ENCODE measurements at places on chromosomes 11 and 22. TPM values are rescaled to one million over a fixed set of nuclear protein-coding genes. Genes with fewer than 3 reads are reported as not detected.

RCE1 gene
- total RNA-seq = 22.1 TPM

SMC1B gene
- total RNA-seq = 1.8 TPM

TRIM64C gene
- total RNA-seq = not detected

TECTA gene
- total RNA-seq = 0.16 TPM

RFPL2 gene
- not detected for total RNA-seq

BDNF gene
- total RNA-seq = not detected

GAB4 gene
- not detected for total RNA-seq

DEUP1 gene
- total RNA-seq = not detected

FKBP2 gene
- total RNA-seq = 26.9 TPM

DUSP8 gene
- total RNA-seq = 1.4 TPM

NXPE4 gene
- total RNA-seq = not detected

KBTBD4 gene
- total RNA-seq = 16.3 TPM

TEX54 gene
- not detected for total RNA-seq

KCNJ1 gene
- not detected for total RNA-seq

OR52M1 gene
- total RNA-seq = not detected

CNTN5 gene
- total RNA-seq = not detected

PTPN5 gene
- total RNA-seq = not detected

KCNQ1OT1 gene
- total RNA-seq = 0.23 TPM

KRTAP5-1 gene
- total RNA-seq = not detected

RASSF10 gene
- total RNA-seq = not detected

POU2F3 gene
- total RNA-seq = not detected

SHANK3 gene
- 0.22 TPM for total RNA-seq

OR4C3 gene
- not detected for total RNA-seq

NXPE1 gene
- not detected for total RNA-seq

APOBEC3B gene
- 5.0 TPM for total RNA-seq

TRIM48 gene
- total RNA-seq = not detected

C1QTNF5 gene
- total RNA-seq = not detected

PLAAT3 gene
- 6.5 TPM for total RNA-seq

Measured in activated CD8-positive, alpha-beta T cell treated with anti-CD3 and anti-CD28 coated beads for 36 hours (primary cell).